Stimulated activated CD8-positive, alpha-beta memory T cell treated with anti-CD3 and anti-CD28 coated beads, Interleukin-15, amount 100 ng/mL, for 48 hours (primary cell): ENCODE measurements at places on chromosomes 7 and 10.

- no peak for DNase-seq
Measured at GRCh38 chr7:129630341-129630740, 18.8 kb downstream of the NRF1 start.

GRCh38 chr10:132962623-132963429, 20.5 kb upstream of the CFAP46 start:
- no peak for DNase-seq

DNA sequence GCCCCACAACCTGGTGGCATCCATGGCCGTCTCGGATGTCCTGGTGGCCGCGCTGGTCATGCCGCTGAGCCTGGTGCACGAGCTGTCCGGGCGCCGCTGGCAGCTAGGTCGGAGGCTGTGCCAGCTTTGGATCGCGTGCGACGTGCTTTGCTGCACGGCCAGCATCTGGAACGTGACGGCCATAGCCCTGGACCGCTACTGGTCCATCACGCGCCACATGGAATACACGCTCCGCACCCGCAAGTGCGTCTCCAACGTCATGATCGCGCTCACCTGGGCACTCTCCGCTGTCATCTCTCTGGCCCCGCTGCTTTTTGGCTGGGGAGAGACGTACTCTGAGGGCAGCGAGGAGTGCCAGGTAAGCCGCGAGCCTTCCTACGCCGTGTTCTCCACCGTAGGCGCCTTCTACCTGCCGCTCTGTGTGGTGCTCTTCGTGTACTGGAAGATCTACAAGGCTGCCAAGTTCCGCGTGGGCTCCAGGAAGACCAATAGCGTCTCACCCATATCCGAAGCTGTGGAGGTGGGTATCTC, 1.1 kb downstream of the HTR5A start:
- no peak for DNase-seq

GRCh38 chr10:96565774-96566173, 21.0 kb downstream of the TM9SF3 start:
- DNase-seq, result no peak

- DNase-seq, result no peak
Measured at GRCh38 chr7:115910541-115911164, 119.9 kb downstream of the TFEC start.

DNA sequence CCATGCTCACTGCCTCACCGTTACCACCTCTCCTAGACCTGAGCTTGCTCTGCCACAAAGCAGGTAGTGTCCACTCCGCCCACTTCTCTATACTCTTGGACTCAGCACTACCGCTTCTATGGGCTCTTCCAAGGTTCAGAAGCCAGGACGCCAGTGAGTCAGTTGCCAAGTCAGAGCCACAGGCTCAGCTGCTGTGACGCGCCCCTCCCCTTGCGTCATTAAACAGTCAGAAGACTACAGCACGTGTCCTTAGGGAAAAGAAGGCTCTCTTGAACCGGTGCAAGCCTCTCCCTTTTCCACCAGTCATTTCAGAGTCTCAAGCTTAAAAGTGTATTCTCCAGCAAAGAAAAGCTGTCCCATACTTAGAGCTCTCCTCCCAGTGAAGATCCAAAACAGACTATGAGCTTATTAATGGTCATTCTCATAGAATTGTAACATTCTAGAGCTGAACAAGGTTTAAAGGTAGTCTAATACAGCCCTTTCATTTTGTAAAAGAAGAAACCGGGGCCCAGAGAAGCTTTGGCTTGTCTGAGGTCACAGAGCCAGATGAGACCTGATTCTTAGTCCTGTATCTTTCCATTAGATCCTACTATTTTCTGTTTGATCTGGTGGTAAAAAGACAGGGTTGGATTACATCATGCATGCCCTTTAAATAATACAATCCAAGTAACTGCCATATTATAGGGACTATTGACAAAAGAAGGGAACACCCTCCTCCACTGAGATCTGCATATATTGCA, 40.9 kb upstream of the MET start:
- DNase-seq, result no peak

DNA sequence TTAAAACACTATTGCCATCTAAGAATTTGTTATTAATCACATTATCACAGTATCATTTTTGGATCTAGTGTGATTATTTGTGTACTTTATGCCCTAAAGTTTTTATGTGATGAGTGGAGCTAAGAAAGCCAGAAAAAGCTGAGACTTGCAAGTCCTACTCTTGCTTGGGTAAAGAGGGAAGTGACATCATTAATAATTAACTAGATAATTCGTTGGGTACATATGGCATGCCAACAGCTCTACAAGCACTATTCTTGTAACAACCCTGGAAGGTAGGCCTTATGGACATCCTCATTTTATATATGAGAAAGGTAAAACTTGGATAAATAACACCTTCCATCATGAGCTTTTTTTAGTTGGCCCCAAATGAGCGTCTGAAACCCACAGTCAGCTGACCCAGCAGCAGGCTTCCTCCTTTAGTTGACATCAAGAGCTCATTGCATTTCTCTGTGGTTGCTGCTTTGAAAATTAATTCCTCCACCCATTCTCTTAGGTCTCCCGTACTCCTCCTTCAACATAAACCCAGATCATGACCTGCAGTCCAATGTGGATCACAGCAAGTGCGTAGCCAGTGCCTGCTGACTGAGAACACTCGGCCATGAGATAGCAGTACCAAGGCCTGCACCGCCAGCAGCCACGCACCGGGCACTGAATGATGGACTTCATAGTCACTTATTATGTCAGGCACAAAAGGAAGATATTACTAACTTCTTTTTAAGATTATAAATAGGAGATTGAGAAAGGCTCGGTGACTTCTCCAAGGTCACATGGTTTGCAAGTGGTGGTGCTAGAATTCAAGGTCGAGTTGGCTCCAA, 292.0 kb upstream of the AOAH start:
- DNase-seq, result no peak

DNA sequence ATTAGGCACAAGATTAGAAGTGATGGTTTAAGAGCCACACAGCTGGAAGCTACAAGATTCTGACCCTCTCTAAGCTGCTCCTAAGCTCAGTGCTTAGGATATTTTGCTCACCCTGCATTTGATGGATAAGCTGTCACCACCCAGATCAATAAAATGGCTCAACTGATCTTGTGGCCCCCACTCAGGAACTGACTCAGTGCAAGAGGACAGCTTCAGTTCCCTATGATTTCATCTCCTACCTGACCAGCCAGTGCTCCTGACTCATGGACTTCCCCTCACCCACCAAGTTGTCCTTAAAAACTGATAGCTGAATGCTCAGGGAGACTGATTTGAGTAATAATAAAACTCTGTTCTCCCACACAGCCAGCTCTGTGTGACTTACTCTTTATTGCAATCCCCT, 833.8 kb downstream of the GRID1 start:
- no peak for DNase-seq

DNA sequence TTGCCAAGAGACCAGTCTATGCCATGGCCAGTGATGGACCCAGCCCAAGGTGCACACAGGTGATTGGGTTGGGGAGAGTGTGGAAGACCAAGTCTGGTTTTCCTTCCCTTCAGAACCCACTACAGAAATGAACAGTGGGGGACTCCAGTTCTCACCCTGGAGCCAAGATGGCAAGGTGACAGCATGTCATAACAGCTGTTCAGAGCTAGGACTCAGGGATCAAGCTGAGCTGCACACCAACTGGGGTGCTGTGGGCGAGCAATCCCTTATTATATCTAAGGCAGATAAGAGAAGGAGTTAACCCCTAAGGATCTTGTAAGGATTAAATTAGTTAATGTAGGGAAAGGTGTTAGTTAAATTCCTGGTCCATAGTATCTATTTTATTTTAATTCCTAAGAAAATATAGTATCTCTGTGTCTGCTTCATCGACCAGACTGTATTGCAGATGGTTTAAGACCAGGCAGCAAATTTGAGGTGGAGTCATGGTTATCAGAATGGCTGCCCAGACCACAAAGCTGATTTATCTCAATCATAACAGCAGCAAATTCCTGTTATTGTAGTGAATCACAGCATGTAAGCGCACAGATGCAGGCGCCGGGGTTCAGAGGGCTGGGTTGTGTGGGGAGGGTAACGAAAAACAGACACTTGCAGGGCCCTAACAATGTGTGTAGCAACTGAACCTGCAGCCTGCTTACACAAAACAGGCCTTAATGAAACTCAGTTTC, 208.7 kb upstream of the ZNF32 start:
- DNase-seq, result no peak

DNA sequence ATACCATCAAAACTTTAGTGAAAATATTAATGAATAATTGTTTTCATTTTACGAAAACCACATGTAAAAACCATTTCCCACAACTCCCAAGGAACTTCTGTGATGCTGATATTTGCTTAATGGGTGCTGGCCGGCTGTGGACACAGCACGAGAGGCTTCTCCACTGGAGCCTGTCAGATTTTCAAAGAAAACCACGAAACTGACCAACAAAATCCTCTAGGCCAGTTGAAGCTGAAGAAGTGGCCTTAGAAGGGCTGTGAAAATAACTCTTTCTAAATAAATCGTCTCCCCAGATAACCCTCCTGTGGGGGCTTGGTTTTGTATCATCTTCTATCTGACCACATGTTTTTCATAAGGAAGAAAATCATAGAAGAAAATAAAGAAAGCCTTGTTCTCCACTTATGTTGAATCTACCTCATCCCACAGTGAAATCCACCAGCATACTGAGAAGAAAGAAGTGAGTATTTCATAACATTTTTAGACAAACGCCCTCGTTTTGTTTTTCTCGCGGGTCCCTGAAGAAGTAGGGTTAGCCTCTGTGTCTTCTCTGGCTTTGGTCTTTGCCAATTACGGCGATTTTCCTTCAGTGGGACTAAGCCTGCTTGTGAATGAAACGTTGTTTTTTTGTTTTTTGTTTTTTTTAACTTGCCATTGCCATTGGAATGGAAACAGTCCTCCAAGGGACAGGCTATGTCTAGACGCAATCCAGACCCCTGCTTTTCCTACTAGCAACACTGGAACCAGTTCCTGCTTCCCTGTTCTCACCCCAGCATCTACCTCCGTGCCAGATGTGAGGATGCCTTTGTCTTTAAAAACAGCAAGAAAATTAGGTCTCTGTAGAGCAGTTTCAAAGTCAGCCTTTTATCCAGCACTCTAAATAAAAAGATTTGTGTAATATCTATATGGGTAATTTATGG, 123.9 kb downstream of the ADAM12 start:
- DNase-seq, result no peak

- no peak for DNase-seq
Measured at GRCh38 chr10:103493362-103493915, at the start of gene NEURL1. Gene NEURL1, plus strand, starts transcription at chr10:103493705. Its CDS starts 683 bp downstream, at chr10:103494388.

- DNase-seq, result no peak
Measured at GRCh38 chr10:79173582-79174262, 105.0 kb downstream of the ZMIZ1 start.

- DNase-seq, result no peak
Measured at GRCh38 chr7:149409895-149410294, 51.0 kb downstream of the ZNF777 start.
